ENCODE measurements at places on chromosomes 2 and 18. TPM values are rescaled to one million over a fixed set of nuclear protein-coding genes. Genes with fewer than 3 reads are reported as not detected.
A peak's percentile ranks its signal among the peaks of the same experiment; 100 is the strongest.

Gene TLX2
- under 0.01 TPM for total RNA-seq

Gene GRHL1
- total RNA-seq = 0.29 TPM

Gene ARHGEF33
- 0.29 TPM for total RNA-seq

Gene STAT4
- total RNA-seq = 16.6 TPM

DNA sequence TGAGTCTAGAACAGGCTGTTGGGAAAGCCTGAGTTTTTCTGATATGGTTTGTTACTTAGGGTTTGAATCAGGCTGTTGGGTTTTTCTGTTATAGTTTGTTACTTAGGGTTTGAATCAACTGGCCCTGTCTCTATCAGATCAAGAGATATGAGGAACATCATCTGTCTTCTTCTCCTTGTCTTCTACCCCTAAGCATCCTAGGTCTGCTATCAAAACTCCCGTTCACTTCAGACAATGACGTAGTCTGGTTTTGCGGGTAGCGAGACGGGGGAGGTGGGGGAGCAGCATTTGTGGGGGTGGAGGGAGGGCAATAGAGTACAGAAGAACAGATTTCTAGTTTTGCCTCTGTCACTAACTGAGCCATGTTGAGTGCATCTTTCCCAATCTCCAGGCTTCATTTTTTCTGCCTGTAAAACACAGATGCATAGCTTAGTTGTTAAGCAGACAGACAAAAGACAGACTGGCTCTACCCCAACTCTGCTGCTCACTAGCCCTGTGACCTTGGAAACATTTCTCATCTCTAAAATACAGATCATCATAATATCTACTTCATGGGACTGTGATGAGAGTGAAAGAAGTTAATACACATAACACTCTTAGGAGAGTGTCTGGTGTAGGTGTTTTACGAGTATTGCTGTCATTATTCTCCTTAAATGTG, 9.1 kb downstream of the TNP1 start:
- DNase-seq = no peak

DNA sequence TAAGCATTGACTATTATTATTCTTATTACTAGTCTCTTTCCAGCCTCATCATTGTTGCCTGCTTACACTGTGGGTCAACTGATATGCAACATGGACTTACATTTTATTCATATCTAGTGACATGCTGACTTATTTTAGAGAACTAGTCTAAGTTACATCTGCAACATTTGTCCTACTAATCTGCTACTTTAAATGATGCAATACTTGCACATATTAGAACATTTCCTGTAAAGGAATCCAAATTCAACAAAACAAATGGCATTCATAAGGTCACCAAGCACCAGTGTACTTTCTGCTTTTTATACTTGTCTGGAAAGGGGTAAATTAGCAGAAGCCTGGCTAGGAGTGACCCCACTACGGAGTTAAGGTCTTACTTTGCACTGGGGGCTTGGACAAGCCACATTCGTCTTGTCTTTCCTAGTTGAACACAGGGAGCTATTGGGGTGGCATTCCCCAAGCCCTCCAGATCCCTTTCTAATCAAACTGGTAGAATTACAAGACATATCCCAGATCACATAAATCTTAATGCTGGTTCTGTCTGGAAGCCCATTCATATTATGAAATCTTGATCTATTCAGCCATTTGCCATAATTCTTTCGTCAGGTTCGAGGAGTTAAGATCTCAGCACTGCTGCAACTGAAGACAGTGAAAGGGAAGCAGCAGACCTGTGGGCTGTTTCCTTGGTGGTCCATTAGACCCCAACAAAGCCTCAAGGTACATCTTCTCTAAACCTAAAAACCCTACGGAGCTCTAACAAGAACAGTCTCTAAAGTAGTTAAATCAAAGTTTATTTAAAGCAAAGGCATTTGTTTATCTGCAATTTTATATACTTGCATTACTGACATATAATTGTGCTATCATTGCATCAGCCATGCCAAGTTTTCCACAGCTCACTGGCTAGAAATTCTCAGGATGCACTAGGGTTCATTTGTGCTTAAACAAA, 49.9 kb upstream of the RTN4 start:
- no peak for DNase-seq

DNA sequence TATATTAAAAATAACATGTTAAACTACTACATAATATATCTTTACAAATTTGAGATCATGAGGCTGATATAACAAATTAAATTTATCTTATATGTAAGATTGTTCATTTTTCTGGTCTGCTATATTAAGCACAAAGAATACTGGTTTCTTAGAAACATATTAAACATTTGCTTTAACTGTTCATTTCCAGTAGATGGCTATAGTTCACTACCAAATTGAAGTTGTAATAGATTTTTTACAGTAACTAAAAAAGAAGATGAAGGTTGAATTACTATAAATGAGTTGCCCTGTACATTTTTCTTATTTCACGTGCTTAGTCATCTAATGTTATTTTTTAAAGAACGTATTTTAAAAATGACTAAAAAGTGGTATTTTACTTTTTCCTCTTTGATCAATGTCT, 57.0 kb downstream of the ZNF407 start:
- no peak for DNase-seq

DNA sequence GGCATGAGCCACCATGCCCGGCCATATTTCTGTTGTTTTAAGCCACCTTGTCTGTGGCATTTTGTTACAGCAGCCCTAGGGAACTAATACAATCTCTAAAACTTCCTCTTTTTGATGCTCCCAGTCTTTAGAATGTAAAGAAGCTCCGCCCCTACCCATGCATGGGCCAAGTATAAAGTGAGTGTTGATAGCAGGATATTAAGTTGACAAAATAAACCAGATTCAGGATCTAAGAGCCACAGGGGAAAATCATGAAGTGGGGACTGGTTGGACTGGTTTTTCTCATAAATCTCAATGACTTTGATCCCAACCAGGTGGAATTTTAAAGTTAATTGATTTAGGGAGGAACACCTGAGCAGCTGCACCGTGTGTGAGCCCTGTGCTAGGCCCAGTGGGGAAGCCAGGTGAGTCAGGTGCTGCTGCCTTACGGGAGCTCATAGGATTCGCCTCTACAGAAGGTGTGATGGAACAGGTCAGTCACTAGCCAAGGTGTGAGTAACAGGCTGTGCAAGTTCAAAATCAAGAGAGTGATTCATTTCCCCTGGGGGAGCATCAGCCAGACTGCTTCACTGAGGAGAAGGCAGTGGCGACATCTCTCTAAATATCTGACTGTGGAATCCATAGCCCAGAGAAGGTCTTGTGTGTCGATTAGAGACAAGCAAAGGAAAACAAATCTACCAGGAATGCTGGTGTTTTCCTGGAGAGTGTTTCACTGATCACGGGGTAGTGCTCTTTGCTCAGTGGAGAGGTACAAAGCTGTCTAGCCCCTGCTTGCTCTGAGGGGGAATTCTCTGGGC, 63.0 kb upstream of the MSH2 start:
- DNase-seq = peak; percentile 73

GRCh38 chr2:16506366-16506765, 159.3 kb downstream of the CYRIA start:
- no peak for DNase-seq
